ENCODE measurements at places on chromosomes 6 and 20. TPM values are rescaled to one million over a fixed set of nuclear protein-coding genes. Genes with fewer than 3 reads are reported as not detected.

The C6orf118 gene
- total RNA-seq: not detected

The PAX1 gene
- not detected for total RNA-seq

The ALDH8A1 gene
- total RNA-seq: 1.4 TPM

The ZMYND8 gene
- 51.5 TPM for total RNA-seq

The SNRNP48 gene
- 21.6 TPM for total RNA-seq

The HTR1E gene
- total RNA-seq: not detected

The RBM24 gene
- not detected for total RNA-seq

The COL9A1 gene
- total RNA-seq: not detected

The CAPN11 gene
- total RNA-seq: not detected
